Left ventricle myocardium inferior (tissue), 1 donor: ENCODE measurements at places on chromosomes 1 and 21. TPM values are rescaled to one million over a fixed set of nuclear protein-coding genes. Genes with fewer than 3 reads are reported as not detected.

DNA sequence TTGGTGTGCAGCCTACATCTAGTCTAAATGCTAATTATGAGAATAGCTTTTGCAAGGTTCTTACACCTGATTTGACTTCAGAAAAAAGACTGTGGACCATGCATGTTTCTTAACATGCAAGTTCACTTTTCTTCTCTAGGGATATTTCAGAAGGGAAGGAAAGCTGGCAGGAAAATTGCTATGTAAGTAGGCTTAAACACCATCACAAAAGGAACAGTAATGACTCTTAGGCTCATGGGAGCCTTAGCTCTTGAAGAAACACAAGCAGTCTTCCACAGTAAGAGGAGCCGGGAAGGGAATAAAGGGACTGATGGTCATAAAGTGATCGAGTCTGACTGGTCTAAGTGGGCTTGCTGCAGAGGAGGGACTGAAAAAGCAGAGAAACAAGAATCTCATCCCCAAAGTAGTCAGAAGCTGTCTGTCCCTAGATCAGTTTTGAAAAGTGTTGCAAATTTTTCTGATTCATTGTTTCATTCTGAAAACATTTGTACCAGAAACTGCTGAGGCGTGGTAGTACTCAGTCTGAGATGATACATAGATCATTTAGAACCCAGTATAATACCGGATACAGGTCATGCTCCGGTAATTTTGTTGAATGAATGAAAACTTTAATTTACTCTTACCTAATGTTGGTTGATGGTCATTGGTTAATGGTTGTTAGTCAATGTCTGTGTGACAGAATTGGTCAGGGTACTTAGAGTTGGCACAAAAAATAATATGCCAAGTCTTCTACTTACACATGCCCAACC is 40.9 kb downstream of the SMYD2 start:
- no peak for DNase-seq

- DNase-seq = no peak
Measured at GRCh38 chr1:58861076-58861475, 77.2 kb upstream of the JUN start.

DNA sequence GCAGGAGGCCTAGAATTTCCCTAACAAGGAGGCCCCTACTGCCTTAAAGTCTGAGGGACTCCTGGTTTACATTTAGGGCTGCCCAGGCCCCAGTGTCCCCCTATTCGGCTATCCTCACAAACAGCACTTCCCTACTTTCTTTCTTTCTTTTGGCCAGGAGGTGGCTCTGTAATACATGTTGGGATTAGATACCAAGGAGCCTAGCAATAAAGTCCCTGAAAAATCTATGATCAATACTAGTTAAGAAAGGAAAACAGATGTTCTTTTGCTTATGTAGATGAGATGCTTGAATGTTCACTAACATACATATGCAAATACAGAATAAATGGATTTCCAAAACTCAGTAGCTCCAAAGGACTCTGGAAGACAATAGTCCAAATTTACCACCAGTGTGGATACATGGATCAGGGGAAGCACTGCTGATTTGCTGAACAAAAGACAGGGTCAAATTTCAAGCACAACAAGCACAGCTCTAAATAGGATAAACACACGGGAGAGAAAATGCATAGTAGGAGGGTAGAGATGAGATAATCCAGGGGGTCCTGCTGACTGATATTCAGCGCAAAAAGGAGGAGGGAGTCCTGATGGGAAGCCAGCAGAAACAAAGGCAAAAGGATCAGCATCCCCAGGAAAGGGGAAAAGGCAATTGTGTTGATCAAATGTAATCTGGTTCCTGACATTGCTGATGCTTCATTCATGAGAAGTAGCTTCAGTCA is 240.0 kb downstream of the NUF2 start:
- no peak for DNase-seq

GRCh38 chr1:170388489-170388888 is 143.5 kb upstream of the GORAB start:
- no peak for DNase-seq

- DNase-seq = no peak
Measured at GRCh38 chr1:59701376-59701775, 113.4 kb upstream of the HOOK1 start.

DNA sequence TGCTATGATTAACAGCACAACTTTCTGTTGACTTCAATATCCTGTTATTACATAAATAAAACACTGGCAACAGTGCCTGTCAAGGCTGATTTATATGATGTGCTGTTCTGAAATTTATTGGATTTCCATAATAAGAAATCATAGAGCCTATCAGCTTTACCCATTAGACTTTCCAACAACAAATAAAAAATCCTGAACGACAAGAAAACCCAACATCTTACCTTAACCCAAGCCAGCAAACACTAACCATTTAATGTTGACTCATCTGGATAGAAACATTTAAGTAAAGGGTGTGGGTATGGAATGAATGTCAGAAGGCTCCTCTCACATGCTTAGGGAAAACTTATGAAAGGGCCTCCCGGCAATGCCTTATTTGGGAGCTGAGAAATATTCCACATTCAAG is 165.1 kb downstream of the SLC45A1 start:
- no peak for DNase-seq

Gene ARHGEF10L
- 59.1 TPM for total RNA-seq

Gene ANKRD45
- total RNA-seq = 0.25 TPM

Gene NSL1
- 29.0 TPM for total RNA-seq

Gene AHDC1
- total RNA-seq = 40.1 TPM
